Kidney epithelial cell (primary cell): ENCODE measurements at places on chromosomes 5 and 9.

DNA sequence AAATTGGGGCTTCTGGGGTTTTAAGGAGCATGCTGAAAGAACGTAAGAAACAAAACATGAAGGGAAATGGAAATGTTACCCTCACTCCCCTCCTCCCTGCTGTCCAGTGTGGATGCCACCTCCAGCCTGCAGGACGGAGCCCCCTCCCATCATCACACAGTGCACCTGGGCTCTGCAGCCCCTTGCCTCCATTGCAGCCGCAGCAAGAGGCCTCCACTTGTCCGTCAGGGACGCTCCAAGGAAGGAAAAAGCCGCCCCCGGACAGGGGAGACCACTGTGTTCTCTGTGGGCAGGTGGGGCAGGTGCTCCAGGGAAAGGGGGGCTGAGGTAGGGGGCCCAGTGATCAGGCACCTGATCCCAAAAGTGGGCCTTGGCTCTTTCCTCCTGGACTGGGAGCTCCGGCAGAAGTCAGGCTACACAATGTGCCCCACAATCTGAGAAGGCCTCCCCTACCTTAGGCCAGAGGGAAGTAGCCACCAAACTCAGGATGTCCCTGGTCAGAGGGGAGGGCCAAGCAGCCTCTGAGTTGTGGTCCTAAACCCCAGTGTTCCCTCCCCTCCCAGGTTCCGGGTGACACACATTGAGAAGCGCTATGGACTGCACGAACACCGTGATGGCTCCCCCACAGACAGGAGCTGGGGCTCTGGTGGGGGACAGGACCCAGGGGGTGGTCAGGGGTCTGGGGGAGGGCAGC is 2.7 kb downstream of the RELL2 start:
- no peak for DNase-seq

DNA sequence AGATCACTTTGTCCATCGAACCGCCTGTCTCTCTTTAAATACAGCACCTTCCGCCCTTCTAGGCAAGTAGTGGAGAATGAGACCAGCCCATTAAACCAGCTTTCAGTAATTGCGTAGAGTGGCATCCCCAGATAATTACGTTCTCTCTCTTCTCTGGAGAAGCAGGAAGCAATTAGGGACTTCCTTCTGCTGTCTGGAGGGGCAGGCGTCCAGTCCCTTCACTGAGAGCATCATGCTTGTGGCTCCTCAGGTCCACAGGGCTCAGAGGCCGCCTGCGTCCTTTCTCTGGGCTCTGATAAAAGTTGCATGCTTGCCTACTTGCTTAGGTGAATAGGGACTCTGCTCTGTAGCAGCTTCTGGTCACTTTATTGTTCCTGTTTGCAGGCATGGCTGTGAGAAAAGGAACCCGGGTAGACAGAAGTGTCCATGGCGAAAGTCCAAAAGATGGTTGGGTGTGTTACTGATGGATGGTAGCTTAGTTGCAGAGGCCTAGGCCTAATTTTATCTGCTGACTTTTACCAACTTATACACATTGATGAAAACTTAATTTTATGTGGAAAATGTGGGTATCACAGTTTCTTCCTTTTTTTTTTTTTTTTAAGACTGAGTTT is 299.1 kb upstream of the PANK3 start:
- no peak for DNase-seq

DNA sequence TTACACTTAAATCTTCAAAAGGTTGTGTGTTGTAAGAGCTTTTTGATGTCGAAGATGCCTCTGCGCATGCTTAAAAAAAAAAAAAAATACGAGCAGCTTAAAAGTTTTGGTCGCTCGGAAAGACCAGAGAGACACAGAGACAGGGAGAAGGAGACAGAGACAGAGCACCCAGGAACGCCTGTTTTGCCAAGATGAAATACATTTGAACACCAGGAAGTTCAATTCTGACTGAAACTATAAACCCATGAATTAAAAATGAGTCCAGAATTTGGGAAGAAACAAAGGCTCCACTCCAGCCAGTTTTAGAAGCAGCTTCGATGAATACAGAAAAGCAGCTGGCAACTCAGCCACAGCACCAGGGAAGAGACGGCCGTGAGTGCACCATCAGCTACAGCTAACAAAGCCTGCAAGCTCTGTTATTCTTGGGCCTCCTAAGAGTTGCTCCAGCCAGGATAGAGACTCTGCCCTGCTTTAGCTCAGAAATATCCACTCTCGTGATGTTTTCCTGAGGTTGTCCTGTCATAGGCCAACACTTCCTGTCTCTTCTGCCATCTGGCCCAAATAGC is 2.5 kb upstream of the ZNF474 start:
- no peak for DNase-seq

GRCh38 chr9:38213631-38214299 is 144.7 kb upstream of the SHB start:
- no peak for DNase-seq

- DNase-seq, result no peak
Observed at GRCh38 chr9:107954312-107954711, 464.7 kb upstream of the KLF4 start.

- DNase-seq, result no peak
Observed at GRCh38 chr9:114884787-114885452, 45.5 kb downstream of the TNFSF8 start.

DNA sequence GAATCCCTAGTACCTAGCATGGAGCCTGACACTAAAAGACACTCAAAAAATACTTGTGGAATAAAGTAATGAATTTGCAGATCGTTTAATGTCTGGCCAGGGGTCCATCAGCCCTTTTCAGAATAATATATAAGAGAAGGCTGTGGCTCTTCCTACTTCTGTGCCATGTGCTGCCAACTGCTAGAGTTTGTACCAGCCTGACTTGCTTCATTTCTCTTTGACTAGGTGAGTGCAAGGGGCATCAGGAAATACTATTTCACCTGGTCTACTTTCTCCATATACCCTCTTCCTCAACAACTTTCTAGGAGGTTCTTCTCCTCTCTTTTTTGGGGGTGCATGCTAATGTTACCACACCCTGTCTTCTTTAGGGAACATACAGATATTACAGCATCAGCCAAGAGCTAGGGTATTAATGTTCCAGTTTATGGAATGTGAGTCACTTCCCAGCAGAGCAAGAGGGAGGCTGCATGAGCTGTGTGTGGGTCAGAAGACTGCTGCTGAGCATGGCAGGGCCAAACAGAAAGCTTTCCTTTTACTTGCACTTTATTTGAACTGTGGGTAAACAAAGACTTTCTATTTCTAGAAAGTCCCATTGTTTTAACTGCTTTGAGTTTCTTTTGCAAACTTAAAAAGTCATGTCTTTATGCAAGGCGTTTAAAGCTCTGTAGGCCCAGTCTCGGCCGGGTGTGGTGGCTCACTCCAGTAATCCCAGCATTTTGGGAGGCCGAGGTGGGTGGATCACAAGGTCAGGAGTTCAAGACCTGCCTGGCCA is 158.9 kb downstream of the ADAMTSL1 start:
- DNase-seq, result peak; percentile 59

- DNase-seq, result no peak
Observed at GRCh38 chr5:59766427-59767210, 126.9 kb downstream of the PDE4D start.
